ENCODE measurements at places on chromosomes 3 and 15.

DNA sequence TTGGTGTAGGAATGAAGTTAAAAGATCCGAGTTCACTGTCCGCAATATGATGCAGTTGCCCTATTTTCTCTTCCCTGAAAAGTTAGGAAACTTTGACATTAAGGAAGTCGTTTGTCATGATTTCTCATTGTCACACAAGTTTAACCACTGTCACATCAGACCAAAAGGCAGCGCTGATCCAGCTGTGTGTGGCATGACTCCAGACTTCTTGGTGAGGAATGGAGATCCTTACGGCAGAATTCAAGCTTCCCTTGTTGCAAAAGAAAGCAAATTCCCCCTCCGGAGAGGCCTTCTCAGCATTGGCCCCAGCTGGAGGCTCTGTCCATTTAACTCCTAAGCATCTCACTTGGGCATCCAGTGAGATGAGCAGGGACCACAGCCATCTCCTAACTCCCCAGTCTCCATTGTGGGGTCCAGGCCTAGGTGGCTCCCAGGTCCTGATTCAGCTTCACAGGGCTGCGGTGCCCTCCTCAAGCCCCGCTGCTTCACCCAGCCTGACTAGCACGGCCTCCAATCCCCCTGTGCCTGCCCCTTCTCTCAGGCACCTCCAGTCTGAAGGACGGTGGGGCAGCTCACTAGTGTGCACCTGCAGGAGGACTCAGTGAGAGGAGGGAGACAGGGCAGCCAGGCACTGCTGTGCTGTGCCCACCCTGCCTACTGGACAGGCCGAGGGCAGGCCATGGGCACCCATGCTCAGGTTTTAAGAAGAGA lies 159.5 kb downstream of the CHSY1 start:
- no peak for DNase-seq

- DNase-seq, result no peak
These were observed 113.8 kb downstream of the PPM1L start for GRCh38 chr3:160869825-160870224.

GRCh38 chr3:167852216-167852615 lies 116.7 kb downstream of the SERPINI1 start:
- DNase-seq, result no peak

GRCh38 chr3:185473290-185473815 lies 25.5 kb downstream of the TMEM41A start:
- no peak for DNase-seq

GRCh38 chr15:48449734-48450133 lies 118.5 kb downstream of the DUT start:
- DNase-seq, result no peak

DNA sequence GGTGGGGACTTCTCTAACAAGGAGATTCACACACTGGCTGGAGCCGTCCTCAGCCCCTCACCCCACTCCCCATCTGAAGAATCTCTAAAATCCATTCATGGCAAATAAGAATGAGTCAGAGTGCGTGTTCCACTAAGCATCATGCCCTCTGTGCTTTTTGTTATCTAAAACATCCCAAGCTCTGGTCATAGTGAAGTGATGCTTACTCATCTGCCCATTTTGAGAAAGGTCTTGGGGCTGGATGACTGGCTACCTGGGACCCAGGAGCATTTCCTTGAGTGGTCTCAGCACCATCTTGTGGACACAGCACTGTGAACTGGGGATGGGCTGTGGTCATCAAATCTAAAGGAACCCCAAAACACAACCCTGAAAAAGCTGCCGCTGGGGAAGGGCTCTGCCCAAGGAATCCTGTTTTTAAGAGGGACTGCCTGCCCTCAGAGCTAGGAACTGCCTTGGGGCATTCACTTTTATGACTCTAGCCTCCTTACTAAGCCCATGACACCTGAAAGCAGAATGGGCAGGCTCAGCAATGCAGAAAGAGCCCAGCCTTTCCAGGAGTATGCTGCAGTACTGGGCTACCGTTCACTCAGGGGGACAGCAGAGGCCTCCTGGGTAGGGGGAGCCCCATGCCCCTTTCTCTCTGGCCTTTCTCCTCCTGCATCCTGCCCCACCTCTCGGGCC lies 53.5 kb downstream of the ZBTB38 start:
- no peak for DNase-seq

DNA sequence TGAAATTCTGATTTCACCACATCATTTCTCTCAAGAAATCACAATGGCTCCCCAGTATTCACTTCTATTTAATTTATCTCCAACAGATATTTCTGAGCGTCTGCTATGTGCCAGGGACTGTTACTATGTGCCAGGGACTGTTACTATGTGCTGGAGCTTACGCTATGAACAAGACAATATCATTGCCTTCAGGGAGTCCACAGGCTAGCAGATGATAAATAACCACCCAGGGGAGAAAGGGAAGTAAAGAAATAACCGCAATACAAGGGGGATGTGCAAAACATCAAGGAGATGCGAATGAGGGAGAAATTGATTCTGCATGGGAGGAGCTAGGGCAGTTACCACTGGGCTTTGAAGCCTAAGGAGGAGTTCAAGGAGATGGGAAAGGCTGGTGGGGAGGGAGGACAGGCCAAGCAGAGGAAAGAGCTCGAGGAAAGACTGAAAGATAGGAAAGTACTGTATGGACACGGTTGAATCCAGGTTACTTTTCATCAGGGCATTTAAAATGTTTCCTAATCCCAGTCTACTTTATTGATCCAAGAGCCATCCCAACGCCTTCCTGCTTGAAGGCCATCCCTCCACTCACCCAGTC lies 2.5 kb downstream of the THSD4 start:
- no peak for DNase-seq

DNA sequence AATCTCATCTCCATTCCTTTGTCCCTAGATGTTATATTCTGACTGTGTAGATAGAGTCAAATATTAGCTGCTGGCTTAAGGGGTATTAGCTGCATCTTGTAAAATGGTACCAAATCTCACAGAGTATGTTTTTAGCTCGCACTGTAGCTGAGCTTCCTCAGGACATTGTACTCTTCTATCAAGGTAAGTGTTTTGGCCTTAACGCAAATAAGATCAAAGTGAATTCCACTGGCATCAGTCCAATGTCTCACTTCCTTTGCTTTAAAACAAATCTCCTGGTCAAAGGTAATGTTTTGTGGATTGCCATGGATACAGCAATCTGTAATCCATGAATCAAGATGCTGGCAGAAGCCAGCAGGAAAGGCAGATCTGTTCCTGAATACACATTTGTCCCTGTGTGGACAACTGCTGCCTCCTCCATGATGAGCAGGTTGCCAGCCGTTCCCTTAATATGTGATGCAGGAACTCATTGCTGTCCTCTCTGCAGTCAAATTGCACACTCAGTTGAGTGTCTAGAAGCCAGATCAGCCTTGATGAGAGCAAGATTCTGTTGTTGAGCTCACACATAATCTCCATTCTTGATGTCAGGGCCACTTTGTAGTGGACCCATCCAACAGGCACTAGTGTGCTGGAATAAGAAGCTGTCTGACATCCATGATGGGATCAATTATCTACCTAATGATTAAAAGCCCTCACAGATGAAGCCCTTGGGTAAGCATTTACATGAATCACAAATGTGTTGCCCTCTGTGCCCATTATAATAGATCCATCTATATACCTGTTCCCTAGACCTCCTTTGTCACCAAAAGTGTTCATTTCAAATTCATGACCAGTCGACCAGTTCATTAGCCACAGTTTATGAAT lies 96.6 kb upstream of the AGTR1 start:
- DNase-seq, result no peak

DNA sequence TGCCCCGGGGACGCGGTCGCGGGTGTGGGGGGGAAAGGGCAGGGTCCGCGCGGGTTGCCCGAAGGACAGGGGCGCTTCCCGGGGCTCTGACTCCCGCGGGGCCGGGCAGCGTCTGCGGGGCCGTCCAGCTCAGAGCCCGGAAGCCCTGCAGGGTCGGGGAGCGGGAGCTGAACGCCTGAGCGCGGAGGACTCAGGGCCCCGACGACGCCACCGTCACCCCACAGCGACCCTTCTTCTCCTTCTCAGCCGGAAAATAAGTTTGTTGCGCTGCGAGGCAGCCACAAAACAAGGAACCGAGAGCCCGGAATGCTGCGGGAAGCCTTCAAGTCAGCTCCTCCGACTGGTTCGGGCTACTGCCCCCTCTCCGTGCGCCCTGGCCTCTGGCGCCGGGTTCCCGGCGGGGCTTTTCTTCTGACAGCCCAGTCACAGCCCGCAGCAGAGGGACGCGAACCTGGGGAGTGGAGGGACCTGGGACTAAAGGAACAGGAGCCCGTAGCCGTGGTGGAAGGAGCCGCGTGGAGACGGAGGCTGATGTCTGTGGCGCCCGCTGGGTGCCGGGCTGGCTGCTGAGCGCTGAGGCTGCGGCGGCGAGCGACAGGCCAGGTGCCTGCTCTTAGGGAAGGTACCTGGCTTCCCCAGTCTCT lies 484 bp downstream of the CNTN4 start:
- no peak for DNase-seq

DNA sequence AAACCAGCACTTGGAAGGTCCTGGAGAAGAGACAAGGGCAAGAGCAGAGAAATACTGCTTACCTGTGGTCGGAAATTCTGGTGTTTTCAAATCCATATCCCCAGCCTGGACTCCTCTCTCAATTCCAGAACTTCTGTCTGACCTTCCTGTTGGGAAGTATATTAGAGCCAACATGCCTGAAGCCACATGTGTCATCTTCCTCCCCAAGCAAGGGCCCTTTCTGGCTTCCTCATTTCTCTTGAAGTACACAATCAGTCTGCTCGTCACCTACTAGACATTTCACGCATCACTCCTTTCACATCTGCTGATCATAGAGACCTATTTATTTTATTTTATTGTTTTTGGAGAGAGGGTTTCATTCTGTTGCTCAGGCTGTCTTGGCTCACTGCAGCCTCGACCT lies 8.4 kb downstream of the PARP14 start:
- no peak for DNase-seq
